ENCODE measurements at places on chromosomes 4 and X.

- no peak for DNase-seq
Measured at GRCh38 chr4:163279713-163280112, 52.7 kb downstream of the NPY1R start.

- peak; percentile 54 for DNase-seq
Measured at GRCh38 chr4:177339477-177340374, 30.1 kb downstream of the NEIL3 start.

GRCh38 chrX:64394874-64395567 lies at the start of gene MTMR8:
Gene MTMR8, minus strand, starts transcription at chrX:64395452. Its CDS starts 89 bp downstream, at chrX:64395363.
- DNase-seq = peak; percentile 85

GRCh38 chrX:72620550-72621145 lies 48.0 kb upstream of the HDAC8 start:
- DNase-seq = peak; percentile 27

DNA sequence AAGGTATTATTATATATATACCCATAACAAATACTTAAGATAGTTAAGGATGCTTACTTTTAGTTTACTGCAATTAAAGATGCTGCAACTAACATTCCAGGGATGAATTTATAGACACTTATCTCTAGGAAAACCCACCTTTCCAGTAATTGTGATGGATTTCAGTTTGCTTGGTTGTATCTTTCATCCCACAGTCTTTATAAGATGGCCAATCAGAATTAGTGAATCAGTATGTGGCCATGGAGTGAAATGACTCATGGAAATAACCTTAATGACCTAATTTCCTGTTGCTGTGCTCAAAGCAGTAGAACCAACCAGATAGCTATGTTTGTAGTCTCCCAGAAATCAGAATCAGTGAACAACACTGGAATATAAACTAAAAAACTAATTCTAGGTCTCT lies 26.4 kb downstream of the MOSPD2 start:
- DNase-seq = peak; percentile 12

DNA sequence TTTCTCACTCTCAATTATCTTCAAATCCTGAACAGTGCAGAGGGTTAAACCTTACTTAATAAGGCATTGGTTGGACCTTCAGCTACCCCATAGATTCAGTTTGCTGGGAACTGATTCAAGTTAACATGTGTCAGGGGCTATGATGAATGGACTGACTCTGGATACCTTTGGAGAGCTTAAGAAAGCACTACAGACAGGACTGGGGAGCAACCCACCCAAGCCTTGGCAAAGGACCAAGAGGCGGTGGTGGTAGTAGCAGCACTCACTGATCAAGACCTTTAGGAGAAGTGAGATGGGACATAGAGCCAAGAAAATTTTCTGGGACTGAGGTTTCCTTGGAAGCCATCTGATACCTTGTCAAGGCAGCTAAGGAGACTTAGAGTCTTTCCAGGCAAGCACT lies 43.0 kb upstream of the TAPT1 start:
- no peak for DNase-seq

- peak; percentile 24 for DNase-seq
Measured at GRCh38 chrX:110852180-110852579, 56.6 kb upstream of the CHRDL1 start.

DNA sequence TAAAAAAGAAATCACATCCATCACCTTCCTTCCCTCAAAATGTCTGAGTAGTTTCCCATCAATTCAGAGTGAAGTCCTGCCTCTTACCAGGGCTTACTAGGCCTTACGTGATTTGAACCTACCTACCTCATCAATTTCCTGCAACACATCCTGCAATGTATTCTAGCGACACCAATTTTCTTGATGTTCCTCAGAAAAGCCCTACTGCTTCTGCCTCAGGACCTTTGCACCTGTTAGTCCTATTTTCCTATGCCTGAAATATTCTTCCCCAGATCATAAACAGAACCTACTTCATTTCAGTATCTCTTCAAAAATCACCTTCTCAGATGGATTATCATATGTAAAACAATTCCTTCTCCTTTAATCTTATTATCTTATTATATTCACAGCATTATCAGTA lies 52.8 kb downstream of the ZAR1 start:
- DNase-seq = no peak

DNA sequence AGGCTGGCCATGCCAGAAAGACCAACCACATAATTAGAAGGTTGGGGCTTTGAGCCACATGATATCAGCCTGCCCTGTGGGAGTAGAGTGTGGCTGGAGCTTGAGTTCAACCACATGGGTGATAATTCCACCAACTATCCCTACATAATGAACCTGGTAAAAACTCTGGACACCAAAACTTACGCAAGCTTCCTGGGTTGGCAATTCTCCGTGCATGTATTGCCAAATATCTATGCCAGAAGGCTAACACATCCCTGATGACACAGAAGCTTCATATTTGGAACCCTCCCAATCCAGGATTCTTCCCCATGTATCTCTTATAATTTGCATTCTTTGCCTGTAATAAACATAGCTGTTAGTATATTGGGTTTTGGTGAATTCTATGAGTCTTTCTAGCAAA lies 68.2 kb downstream of the FUNDC1 start:
- peak; percentile 10 for DNase-seq

- DNase-seq = no peak
Measured at GRCh38 chr4:2091990-2092668, 33.0 kb downstream of the NAT8L start.

DNA sequence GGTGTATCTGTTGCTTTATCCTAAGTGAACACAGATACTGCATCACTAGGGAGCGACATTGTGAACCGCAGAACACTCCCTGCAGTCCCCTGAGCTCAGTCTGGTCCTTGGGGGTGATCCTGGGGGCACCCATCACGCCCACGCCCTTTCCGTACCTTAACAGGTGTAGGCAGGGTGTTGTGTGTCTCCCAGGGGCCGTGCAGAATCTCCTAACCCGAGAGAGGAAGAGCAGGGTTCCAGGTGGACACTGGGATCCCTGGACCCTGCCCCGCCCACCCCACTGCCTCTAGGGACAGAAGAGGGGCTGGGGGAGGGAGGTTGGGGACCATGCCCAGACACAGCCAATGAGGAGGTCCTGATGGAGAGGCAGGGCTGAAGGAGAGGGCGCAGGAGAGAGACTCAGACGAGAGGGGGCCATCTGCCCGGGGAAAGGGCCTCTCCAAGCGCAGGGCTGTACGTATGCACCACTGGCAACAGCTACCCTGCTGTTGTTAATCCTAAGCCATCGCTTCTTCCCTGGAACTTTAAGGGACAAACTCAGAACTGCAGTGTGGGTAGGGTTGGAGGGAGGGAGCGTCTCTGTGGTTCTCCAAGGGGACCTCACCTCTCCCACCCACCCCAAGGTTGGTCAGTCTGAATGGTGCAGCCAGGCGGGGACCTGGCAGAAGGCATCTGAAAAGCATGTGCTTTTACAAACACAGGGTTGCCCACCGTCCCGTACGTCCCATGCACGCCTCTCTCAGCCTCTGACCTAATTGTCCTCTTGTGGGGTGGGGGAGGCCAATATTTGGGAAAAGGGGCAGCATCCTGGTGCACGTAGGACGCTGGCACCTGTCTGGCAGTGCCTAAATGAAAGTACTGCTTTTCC lies 2.5 kb downstream of the P2RY8 start:
- peak; percentile 85 for DNase-seq

All from NB4 (cell line).